LoVo (cell line): ENCODE measurements at places on chromosomes 1 and 21.

DNA sequence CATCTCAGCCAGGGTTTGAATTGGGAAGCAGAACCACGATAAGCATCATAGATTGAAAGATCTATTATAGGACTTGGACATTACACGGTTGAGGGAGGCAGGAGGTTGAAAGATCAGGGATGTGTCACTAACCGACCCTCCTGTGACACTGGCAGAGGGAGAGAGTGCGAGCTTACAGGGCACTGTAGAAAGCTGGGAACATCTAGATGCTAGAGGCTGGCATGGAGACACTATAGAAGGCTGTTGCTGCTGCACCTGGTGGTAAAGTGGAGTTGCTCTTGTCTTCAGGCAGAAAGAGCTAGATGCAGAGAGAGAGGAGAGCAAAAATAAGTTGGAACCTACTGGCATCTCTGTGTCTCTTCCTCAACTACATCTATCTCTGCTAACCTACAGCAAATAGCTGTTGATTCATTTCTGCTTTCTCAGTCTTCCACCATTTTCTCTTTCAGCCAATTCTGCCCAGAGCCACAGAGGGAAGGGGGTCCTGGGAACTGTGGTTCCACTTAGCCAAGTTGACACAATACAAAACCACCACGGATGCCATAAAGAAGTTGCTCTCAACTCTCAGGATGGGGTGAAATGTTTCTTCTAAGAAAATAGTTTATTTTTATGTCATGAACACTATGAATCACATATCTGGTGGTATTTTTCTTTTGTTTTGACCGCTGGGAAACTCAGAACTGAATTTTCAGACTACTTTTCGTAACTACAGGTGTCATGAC, 155.9 kb downstream of the ZNF281 start:
- no peak for DNase-seq

DNA sequence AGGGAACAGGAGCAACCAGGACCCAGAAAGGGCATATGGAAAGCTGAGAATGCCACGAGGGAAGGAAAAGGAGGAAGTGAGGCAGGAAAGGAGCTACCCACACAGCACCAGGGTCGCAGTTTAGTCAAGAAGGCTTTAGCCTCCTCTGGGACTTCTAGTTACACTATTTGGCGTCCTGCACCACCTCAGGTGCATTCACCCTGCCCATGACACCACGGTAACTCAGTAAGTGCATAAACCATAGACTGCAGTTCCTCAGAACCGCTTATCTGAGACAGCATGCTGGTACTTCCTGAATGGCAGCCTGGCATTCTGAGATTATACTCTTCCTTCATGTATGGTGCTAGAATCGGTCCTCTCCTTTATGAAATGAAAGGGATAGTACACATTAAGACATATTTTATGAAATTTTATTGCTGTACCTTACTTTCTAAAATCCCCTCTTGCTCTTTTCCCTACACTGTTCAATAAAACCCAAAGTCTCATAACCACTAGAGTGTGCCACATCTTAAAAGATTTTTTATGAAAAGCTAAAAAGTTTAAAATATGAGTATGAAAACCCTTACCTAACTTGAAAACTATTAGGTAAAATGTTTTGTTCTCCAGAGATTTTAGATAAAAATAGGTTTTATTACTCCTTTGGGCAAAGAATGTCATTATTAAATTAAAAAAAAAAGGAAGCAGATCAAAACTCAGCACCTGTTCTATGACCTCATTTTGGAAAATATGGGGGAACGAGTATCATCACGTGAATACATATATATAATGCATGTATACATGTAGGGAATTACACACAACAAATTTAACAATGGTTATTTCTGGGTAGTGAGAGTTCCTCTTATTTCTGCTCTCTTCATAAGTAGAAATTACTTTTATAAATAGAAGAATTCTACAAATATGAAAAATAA, 67.3 kb downstream of the VAV3 start:
- DNase-seq, result no peak

DNA sequence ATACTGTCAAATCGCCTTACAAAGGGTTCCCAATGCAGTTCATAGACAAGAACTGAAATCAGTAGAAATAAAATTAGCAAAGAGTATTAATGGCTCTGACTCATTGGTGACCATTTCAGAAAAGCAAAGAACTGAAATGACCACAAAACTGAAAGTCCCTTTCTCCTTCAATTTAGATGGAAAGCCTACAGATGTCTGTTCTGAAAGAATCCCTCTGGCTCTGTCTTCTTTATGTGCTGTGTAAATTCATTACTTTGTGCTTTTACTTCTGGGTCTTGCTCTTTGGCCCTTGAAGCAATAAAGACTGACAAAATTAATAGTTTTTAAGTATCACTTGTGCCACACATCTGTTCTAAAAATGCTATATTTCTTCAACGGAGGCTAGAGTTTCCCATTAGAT, 62.7 kb upstream of the GPR89A start:
- DNase-seq, result no peak

- no peak for DNase-seq
Measured at GRCh38 chr1:160739098-160739511, at the start of gene SLAMF7. Gene SLAMF7, plus strand, starts transcription at chr1:160739247. Its CDS starts 55 bp downstream, at chr1:160739302.

GRCh38 chr1:67612788-67613241, 72.2 kb upstream of the GADD45A start:
- DNase-seq, result no peak

DNA sequence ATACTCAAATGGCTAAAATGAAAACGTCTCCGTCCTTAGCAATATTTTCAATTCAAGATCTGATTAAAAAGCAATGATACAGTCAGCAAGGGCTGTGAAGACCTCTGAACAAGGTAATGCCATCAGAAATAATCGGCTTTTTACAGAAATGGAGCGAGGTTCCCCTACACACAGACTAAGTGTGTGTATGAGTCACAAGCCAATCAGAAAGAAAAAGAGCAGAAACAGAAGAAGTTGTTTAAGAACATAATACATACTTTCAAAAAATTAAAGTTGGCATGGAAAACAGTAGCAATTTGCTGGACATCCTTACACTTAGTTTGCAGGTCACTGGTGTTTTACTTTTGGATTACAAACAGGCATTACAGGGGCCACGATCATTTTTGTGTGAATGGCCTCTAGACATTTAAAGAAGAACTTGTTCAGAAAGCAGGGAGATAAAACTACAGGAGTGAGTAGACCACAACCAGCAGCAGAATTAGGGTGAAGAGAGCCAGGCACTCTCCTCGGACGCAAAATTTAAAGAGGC, 350.0 kb upstream of the RUNX1 start:
- DNase-seq, result no peak

DNA sequence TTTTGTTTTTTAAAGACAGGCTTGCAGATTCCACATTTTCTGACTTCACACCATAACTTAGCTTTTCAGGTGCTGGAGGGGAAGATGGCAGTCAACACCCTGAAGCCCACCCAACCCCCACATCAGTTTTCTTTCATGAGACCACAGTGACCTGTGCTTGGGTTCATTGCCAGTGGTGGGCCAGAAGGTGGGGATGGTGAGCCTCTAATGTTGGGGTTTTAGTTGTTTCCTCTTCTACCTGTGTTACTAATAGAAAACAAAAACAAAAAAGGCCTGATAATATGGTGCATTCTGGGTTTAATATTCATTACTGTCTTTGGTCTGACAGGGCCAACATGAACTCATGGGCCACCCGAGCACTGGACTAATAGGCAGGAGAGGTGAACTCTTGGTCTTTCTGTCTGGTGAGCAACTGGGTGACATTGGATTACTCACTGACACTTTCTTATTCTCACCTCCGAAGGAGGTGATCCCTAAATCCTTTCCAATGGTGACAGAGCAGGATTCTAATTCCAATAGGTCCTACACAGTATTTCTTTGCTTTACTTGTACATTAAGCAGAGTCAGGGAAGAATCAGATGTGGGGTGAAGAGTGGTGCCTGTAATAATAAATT, 132.8 kb downstream of the CLIC6 start:
- DNase-seq, result no peak

DNA sequence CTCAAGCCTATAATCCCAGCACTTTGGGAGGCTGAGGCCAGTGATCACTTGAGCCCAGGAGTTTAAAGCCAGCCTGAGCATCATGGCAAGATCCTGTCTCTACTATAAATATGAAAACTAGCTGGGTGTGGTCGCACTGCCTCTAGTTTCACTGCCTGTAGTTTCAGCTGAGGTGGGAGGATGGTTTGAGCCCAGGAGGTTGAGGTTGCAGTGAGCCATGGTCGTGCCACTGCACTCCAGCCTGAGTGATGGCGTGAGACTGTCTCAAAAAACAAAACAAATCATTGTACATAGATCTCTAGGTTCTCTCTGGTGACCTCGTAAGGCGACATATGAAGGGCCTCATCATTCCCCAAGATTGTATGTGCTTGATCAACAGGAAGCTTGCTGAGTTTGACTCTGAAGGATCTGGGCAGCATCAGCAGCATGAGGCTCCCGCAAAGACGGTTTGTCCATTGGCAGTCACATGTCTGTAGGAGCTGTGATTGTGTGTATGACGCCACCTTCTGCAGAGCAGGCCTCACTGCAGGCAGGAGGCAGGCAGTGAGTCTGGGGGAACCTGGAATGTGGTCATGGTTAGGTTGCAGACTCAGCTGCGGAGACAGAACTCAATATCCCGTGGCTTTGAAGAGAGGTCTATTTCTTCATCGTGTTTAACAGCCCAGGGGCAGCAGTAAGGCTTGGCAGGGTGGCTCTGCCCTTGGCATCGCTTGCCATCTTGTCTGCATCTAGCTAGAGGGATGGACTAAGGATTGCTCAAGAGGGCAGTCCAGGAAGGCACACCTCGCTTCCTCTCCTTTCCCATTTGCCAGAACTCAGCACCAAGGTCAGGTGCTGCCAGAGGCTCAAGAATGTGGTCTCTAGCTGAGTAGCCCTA, 14.0 kb downstream of the ATP5PO start:
- no peak for DNase-seq

DNA sequence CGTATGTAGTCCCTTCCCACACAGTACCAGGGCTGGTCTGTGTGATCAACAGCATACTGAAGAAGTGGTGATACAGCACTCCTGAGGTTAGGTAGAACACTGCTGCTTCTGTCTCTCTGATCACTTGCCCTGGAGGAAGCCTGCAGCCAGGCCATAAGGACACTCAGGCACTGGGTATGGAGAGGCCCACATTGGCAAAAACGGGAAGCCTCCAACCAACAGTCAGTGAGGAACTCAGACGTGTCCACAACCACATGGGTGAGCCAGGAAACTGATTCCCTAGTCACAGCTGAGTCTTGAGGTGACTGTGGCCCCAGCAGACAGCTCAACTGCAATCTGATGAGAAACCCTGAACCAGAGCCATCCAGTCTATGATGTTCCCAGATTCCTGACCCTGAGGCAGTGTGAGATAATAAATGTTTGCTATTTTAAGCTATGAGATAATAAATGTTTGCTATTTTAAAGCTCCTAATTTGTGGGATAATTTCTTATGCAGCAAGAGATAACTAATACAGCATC, 62.5 kb downstream of the COQ8A start:
- DNase-seq, result no peak

- DNase-seq, result no peak
Measured at GRCh38 chr1:168691541-168691940, 37.5 kb downstream of the DPT start.

DNA sequence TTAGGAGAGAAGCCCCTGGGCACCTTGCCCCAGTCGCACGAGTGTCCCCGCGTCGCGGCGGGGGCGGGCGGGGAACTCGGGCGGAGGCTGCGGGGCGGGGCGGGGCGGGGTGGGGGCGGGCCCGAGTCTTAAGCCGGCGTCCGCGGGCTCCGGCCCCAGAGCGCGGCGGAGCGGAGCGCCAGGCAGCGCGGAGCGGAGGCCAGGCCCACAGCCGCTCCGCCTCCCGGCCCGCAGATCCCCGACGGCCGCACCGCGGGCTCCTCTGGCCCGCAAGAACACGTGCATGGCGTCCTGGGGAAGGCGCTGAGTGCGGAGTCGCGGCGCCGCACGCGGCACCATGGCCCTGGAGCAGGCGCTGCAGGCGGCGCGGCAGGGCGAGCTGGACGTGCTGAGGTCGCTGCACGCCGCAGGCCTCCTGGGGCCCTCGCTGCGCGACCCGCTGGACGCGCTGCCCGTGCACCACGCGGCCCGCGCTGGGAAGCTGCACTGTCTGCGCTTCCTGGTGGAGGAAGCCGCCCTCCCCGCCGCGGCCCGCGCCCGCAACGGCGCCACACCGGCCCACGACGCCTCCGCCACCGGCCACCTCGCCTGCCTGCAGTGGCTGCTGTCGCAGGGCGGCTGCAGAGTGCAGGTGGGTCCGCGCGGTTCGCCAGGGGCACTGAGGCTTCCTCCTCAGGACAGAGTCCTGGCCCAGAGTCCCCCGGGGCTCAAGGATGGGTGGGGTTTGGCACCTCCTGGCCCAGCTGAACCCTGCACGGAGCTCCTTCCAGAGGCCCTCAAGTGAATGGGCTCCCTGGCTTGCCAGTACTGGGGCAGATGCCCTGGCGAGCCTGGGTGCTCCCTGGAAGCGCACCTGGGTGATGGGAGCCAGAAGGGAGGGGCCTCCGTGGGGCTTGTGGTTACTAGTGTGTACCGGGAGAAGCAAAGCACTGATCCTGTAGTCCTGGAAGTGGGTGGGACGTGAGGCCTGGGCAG, at the start of gene ESPN:
ESPN (plus strand) TSS at position 158 of the 975 bp plus-strand sequence; CDS start at position 338, 180 bp downstream.
- no peak for DNase-seq

- no peak for DNase-seq
Measured at GRCh38 chr1:185846672-185847444, 112.7 kb downstream of the HMCN1 start.

DNA sequence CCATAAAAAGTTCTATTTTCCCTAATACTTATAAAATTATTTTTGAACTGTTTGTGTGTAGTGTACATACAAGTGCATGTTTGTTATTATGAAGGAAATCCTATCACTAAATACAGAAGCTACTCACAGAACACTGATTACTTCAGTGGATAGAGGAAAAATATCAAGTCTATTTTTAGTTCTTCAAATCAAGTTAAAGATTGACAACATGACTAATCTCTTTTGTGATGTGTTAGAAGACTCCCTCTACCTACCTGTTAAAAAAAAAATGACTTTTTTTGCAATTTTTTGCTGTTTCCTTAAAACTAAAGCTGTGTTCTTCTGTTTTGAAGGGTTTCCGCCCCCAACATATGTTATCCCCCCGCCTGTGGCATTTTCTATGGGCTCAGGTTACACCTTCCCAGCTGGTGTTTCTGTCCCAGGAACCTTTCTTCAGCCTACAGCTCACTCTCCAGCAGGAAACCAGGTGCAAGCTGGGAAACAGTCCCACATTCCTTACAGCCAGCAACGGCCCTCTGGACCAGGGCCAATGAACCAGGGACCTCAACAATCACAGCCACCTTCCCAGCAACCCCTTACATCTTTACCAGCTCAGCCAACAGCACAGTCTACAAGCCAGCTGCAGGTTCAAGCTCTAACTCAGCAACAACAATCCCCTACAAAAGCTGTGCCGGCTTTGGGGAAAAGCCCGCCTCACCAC, 45.5 kb downstream of the NCF2 start:
- no peak for DNase-seq

GRCh38 chr1:165352442-165353293, 3.8 kb downstream of the LMX1A start:
- no peak for DNase-seq
